ENCODE measurements at places on chromosomes 1 and 21. TPM values are rescaled to one million over a fixed set of nuclear protein-coding genes. Genes with fewer than 3 reads are reported as not detected.

Gene COL11A1
- total RNA-seq, result 156 TPM

Gene CLEC20A
- not detected for total RNA-seq

Gene TLR5
- total RNA-seq, result 1.2 TPM

Gene NUF2
- 7.6 TPM for total RNA-seq

Gene TMIGD3
- 0.13 TPM for total RNA-seq

Gene SPRR2E
- total RNA-seq, result not detected

Gene LCE1E
- total RNA-seq, result not detected

Gene GNG4
- not detected for total RNA-seq

Gene TNFSF4
- total RNA-seq, result 0.39 TPM

Gene HHIPL2
- 17.5 TPM for total RNA-seq

Gene RHOU
- 25.9 TPM for total RNA-seq

Gene SH3BP5L
- 25.5 TPM for total RNA-seq

Gene CAMK1G
- not detected for total RNA-seq

Gene SHISA4
- total RNA-seq, result 21.0 TPM

Data from articular chondrocyte of knee joint (primary cell).